CD4-positive, CD25-positive, alpha-beta regulatory T cell (primary cell): ENCODE measurements at places on chromosomes 3 and 15. TPM values are rescaled to one million over a fixed set of nuclear protein-coding genes. Genes with fewer than 3 reads are reported as not detected.

The OCA2 gene
- not detected for polyA plus RNA-seq

DNA sequence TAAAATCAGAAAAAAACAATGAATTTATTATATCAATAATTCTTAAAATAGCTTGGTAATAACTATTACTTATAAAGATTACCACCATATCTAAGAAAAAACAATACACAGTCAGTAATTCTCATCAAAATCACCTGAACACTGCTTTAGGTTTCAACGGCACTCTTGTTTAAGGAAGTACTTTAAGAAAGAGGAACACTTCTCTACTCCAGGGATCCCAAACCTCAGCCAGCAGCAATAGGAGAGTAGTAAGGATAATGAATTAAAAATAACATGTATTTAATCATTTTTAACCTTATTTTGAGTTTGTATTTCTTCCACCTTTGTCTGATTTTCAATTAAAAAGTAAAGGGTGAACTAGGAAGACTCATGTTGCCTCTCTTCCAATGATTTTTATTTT is 494.0 kb upstream of the NR2F2 start:
- DNase-seq = no peak

- DNase-seq = no peak
These were observed 164.9 kb upstream of the ADAMTS9 start for GRCh38 chr3:64852738-64853137.

- DNase-seq = peak; percentile 65
These were observed 24.8 kb downstream of the AADAC start for GRCh38 chr3:151838574-151839312.

The SUCNR1 gene
- not detected for polyA plus RNA-seq

- peak; percentile 58 for DNase-seq
These were observed 20.9 kb downstream of the AVEN start for GRCh38 chr15:34018021-34018645.

DNA sequence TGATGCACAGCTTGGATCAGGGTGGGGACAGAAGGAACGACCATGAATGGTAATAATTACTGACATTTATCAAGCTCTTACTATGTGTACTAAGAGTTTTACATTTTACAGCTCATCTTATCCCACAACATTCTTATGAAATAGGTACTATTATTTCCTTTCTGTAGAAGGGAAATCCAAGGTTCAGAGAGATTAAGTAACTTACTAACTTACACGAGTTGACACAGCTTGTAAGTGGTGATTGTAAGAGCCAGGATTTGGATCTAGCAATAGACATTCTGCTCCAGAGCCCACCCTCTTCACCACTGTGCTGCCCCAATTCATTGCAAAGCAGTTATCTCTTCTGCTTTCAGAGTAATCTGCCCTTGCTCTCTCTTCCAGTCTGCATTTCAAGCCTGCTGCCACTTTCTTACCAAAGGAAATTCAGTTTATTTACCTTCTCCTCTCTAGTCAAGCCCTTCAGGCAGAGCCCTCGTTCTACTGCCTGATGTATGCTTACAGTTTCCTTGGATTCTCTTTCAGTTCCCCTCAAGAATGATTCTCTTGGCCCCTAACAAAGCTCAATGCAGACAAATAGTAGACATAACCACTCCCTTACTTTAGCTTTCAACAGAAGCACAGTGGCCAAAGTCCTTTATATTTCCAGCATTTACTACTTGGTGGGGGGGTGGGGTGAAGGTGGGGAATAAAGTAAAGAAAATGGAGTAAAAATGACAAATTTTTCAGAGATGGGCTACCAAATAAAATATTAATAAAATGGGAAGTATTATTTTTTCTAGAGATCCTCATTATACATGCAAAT is 65.8 kb downstream of the ATP8B4 start:
- no peak for DNase-seq

The C3orf62 gene
- polyA plus RNA-seq = 0.79 TPM

GRCh38 chr3:133292296-133292695 is 107.6 kb upstream of the BFSP2 start:
- DNase-seq = no peak

The MITF gene
- not detected for polyA plus RNA-seq

- DNase-seq = no peak
These were observed 128.7 kb upstream of the SLC2A2 start for GRCh38 chr3:171155122-171155700.

DNA sequence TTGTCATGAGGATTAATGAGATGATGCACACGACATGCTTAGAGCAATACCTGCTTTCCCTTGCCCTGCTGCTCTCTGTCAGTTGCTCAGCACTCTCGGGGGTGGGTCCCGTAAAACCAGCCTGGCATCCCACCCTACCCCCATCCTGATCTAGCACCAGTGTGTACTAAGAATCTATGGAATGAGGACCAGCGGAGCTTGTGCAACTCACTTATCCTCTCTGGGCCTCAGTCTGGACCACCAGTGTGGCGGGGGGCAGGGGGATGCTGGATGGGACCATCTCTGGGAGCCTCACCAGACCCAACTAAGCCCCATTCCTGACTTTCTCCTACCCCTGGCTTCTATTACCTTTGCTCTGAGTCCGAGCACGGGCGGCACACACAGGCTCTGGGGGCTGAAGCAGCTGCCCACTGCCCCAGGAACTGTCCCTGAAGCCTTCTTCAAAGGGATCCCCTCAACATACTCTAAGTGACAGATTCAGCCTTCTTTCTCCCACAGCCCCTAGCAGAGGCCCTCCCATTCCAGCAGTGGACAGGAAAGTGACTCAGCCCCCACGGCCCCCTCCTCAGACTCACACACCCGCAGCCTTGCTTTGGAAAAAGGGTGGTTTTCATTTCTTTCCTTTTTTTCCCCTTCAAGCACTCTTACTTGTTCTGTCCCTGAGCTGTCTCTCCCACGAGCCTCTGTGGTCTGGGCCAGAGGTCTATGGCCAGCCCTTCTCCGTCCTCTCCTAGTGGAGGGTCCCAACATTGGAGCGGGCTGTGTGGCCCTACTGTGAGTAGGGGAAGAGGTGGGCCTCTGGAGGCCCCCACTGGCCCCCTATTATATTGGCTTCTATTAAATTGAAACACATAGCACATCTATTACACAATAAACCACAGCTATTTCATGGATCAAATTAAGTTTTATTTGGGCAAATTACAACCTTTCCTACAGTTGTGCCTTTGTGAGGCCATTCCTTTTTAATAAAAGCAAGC is 100.3 kb downstream of the SMAD6 start:
- no peak for DNase-seq

The GOLGA8Q gene
- polyA plus RNA-seq = not detected

The CERS3 gene
- polyA plus RNA-seq = not detected

GRCh38 chr3:60294181-60294580 is 957.1 kb downstream of the FHIT start:
- DNase-seq = no peak

The ISY1 gene
- 87.7 TPM for polyA plus RNA-seq

The MESP1 gene
- 1.9 TPM for polyA plus RNA-seq

The TOMM70 gene
- polyA plus RNA-seq = 17.4 TPM

DNA sequence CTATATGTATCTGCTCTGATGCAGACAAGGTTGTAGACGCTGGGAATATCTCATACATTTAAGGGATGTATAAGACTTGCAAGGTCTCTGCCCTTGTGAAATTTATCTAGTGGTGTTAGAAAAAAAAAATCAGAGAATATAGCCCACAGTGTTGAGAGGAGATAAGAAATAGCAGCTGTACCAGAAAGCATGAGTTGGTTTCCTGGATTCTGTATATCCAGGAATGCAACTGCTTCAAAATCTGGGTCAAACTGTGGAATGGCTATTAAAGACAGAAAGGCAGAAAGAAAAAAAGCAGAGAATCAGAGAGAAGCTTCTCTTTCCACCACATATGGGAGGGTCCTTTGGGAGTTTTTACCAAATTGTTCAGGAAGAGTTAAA is 1.5 kb upstream of the TMEM212 start:
- no peak for DNase-seq

- peak; percentile 58 for DNase-seq
These were observed 59.1 kb upstream of the NEDD4 start for GRCh38 chr15:56052395-56053045.

DNA sequence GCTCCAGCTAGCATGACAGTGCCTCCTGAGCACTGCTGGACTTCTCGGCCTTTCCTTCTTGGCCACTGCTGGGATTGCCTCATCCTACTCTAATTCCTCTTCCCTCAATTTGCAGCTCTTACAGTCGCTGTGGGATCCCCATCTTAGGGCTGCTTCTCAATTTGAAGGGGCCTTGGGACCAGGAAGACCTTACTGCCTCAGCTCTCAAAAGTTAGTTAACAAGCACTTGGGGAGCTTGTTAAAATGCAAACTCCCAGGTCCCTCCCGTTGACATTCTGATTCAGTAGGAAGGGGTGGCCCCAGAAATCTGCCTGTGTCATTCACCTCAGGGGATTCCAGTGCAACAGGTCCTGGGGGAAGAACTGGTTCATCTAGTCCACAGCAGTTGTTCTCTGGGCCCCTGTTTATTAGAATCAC is 14.8 kb downstream of the BDH1 start:
- no peak for DNase-seq

The CHL1 gene
- not detected for polyA plus RNA-seq

The UBXN7 gene
- polyA plus RNA-seq = 34.3 TPM
